ENCODE measurements at places on chromosomes 5 and 9.

GRCh38 chr5:20536341-20536740 lies 548.3 kb upstream of the CDH18 start:
- DNase-seq: no peak

DNA sequence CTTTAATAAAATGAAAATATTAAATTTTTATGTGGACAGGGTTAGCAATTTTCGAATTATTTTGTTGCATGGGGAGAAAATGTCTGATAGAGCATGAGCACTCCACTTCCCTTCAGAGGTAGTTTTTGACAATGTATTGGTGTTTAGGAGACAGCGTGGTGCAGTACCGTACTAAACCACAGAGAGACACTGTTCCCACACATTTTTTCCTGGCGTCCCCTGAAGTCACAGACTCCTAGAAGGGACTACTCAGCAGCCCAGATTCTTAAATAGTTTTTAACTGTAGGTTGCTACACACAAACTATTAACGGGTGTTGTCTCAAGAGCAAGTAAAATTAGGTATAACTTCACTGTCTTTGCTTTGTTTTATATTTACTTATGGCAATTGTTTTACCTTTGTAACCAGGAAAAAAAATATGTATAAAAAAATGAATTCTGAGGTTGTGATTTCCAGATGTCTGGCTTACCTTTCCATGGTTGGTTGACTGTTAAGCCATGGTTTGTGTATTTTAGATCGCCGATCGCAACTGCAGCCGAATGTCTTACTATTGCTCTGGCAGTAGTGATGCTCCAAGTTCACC lies 171.2 kb downstream of the DOCK8 start:
- DNase-seq: peak; percentile 80

GRCh38 chr9:95226921-95227320 lies 90.6 kb downstream of the FANCC start:
- no peak for DNase-seq

- DNase-seq: no peak
These were observed 37.0 kb downstream of the B4GALT1 start for GRCh38 chr9:33129886-33130881.

GRCh38 chr5:153896117-153896516 lies 142.6 kb downstream of the FAM114A2 start:
- DNase-seq: no peak
